ENCODE measurements at places on chromosomes 2 and 18.
A peak's percentile ranks its signal among the peaks of the same experiment; 100 is the strongest.

DNA sequence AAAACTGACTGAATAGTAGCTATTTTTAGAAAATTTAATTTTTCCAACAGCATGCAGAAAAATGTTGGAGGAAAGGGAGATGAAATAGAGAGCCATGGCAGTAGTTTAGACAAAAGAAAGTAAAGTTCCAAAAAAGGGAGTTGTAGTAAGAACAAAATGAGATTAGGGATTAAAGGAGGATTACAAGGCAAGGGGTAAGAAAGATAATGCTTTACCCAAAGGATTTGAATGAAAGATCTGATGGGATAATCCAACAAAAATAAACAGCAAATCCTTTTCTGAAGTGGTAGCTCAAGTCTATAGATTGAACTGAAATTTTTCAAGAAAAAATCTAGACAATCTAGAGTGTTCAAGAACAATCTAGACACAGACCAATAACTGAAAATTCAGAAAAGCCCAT is 644.3 kb upstream of the FSHR start:
- no peak for DNase-seq

- DNase-seq = no peak
Measured at GRCh38 chr2:150041722-150042425, 445.6 kb downstream of the RND3 start.

DNA sequence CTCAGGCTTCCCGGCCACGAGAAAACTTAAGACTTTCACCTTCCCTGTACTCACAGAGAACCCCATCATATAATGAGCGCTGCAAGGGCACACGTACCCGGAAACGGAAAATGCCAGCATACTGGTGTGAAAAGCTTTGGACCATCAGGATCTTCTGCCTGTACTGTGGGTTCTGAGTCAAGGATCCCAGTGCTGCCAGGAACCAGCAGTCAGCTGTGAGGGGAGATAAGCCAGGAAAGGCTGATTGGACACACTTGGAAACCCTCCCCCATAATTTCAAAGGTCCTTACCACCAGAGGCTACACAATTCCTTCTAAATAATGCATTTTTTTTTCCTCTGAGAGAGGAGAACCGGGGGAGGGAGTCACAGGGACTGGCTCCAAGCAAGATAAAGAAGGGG is 31.4 kb downstream of the CAPN13 start:
- no peak for DNase-seq

- DNase-seq = no peak
Measured at GRCh38 chr2:8153258-8153718, 528.6 kb upstream of the ID2 start.

DNA sequence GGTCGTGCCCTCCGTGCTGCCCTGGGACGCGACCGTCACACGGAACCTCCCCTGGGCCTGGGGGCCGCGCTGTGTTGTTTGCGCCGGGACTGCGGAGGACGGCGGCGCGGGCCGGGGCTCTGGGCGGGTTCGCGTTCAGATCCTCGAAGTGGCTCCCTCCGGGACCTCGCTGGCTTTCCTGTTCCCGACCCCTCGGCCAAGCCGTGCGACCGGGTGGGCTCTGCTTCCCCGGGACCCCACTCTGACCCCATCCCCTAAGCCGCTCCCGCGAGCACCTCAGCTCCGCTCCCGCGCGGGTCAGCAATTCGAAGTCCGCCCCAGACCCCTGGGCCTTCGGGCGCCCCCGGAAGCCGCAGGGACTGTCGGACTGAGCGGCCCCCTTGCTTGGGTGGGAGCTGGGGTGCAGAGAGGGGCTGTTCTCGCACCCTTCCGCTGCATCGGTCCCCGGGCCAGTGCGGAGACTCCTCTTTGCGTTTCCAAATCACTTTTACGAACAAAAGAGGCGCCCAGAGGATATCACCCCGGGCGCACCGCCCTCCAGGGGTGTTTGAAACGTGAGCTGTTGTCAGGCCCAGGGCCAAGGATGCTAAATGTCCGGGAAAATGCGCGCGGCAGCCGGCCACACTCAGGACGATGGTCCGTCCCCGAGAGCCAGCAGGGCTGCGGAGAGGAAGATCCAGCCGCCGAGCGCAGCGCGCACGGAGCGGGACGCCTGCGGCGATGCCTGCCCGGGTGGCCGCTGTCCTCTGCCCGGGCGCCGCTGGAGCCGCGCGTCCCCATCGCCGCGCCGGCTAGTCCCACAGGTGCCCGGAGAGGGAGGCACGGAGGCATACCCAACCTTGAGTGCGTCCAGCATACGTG is 73.5 kb downstream of the ZCCHC2 start:
- DNase-seq = no peak

DNA sequence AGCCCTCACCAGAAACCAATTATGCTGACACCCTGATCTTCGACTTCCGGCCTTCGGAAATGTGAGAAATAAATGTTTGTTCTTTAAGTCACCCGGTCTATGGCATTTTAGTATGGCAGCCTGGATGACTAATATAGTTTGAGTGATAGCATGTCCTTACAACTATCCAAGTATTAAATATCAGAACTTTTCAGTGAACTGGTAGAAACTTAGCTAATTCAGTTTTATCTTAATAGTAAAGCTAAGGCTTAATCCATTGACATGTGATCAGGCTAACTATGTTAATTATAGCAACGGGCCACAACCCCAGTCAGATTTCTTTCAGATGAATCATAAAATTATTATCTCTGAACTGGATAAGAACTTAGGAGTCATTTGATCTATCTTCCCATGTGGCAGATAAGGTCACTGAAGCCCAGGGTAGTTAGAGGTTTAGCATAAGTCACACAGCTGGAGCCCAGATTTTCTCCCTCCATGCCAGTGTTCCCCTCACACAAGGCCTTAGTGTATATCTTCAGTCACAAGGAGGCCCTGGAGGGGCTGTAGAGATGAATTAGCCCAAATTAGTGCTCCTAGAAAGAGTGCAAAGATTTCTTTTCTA is 40.7 kb upstream of the UPP2 start:
- no peak for DNase-seq

DNA sequence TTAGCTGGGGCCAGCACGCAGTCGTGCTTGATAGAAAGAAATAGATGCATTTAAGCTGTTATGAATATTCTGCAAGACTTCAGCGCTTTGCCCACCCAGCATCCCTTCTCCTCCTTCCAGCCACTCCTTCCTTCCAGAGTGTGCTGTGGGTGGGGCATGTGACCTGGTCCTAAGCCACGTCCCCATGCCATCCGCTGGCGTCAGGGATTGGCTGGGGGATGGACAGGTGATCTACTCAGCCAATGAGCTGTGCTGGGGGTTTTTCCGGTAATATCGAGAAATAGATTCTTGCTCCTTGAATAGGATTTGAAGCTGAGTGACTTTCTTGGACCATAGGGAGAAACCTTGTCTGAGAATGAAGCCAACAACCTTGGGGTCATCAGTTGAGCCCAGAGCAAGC is 4.8 kb upstream of the ZAP70 start:
- DNase-seq = no peak

DNA sequence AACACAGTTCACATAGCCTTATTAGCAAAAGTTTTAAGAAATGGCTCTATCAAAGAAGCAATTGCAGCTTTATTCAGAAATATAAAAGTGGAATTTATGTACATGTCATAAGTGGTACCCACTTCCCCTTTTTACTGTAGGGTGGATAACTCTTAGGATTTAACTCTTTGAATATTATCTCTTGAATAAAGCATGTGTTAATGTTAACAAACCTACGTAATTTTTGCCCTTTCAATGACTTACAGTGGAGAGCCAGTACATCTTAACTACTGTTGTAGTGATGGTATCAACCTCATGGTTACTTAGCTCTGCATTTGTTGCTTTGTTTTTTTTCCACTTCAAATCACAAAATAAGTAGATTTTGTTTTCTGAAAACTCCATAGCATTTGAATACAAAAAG is 8.8 kb downstream of the NABP1 start:
- no peak for DNase-seq

- DNase-seq = no peak
Measured at GRCh38 chr18:24296276-24296675, 101.3 kb downstream of the OSBPL1A start.

GRCh38 chr2:112542984-112543661 is 858 bp downstream of the POLR1B start:
- peak; percentile 58 for DNase-seq

DNA sequence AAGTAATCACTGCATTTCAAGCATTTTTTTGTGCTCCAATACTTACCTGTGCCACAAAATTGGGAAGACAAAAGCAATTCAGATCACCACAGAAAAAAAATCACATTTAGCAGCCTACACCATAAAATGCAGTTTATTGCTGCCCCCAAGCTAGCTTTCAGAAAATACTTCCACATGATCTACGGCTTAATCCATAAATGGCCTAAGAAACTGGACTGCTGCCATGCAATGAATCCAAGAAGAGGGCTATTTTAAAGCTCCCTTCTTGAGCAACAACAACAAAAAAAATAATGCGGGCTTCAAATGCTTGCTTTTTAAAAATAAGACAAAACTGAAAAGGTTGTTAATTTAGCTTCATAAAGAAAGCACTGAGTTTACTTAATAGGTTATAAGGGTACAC is 272.3 kb downstream of the RAD51AP2 start:
- no peak for DNase-seq

DNA sequence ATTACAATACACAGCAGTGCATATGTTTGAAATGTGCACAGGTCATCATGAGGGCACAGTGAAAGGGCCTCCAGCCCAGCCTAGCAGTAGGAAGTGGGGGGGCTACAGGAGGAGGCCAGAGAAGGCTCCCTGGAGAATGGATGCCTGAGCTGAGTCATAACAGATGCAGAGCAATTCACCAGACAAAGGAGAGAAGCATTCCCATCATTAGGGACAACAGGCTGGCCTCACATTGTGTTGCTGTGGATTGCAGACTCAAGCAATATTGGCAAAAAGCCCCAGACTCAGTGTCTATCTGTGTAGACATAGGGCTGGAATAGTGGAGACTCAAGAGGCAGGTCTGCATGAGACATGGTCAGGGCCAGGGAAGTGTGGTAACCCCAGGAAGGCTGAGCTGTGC is 329.9 kb downstream of the DLGAP1 start:
- DNase-seq = no peak

GRCh38 chr2:178279142-178279541 is 84.8 kb downstream of the OSBPL6 start:
- DNase-seq = no peak

GRCh38 chr2:69946351-69947324 is 14.8 kb downstream of the ASPRV1 start:
- peak; percentile 93 for DNase-seq

DNA sequence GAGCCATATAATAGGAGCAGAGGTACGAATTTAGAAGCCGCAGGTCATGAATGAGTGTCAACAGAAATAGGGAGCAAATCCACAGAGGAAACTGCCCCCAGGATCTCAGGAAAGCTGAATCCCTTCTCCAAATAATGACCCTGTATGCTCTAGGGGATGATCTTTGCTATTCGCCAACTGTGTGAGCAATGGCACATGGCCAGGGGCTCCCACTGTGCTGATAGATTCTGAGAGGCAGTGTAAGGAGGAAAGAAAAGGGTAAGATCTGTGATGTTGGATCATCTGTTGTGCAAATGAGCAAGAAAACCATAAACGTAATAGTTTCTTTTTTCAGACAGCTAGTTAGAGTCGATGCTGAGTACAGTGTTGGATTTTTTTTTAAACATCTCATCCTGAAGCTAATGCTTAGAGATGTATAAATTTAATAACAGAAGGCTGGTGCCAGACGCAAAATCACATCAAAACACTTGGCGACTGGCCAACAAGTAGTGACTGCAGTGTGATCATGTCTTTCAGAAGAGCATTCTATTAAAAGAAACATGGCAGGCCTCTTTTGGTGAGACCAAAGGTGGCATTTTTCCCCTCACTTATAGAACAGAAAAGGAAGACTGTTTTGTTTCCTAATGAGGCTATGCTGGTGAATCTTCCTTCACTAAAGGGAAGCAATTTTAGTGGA is 77.4 kb downstream of the ABCA12 start:
- no peak for DNase-seq

- DNase-seq = peak; percentile 32
Measured at GRCh38 chr18:10205151-10205550, 249.3 kb upstream of the APCDD1 start.

DNA sequence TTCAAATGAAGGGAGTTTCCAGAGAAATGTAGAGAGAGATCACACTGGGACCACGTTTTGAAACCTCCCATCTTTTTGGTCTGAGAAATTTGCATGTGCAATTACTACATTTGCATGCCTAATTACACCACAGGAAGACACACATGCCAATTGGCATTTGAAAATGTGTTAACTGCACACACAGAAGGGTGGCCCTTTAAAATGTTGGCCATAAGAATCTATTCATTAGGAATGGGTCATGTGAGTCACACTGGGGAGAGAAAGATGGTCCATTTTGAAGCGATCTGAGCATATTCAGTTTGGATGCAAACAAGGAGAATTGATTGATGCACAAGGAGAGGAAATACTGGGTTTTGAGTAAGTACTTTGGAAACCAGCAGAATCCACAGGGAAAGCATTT is 1407.1 kb upstream of the ACVR2A start:
- no peak for DNase-seq

DNA sequence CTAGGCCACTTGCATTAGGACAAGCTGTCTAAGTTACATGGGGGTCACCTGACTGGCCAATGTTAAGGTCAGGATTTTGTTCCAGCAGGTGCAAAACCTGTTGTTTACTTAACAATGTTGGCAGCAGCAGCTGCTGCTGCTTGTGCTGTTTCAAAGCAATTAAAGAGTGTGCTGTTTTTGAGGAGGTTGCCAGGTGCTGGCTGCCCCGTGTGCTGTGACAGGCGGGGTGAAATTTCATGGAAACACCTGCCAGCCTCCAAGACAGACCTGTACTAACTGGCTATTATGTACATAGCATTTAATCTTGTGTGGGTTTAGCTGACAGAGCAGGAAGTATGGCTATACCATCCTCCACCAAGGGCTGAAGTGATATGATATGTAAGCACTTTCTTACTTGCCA is 224.9 kb downstream of the ASXL3 start:
- peak; percentile 6 for DNase-seq

- DNase-seq = no peak
Measured at GRCh38 chr18:26926066-26926675, 60.7 kb upstream of the AQP4 start.
